Neural progenitor cell (in vitro differentiated cells): ENCODE measurements at places on chromosomes 7 and 10.
A peak's percentile ranks its signal among the peaks of the same experiment; 100 is the strongest.

DNA sequence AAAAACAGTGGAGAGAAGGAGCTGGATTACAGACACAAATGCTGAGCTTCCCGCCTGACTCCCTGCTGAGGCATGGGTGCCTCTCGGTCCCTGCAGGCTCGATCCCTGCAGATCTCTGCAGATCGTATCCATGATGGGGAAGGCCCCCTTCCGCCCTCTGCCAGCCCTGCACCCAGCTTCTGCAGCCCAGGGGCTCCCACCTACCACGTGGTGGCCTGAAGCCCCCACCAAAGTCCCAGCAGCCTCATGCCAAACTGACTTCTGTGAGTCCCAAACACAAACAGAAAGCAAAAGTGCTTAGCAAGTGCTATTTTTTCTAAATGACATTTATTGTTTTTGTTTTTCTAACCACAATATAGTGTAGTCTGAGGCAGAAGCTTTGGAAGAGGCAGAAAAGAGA is 127.1 kb upstream of the CHST15 start:
- no peak for DNase-seq

DNA sequence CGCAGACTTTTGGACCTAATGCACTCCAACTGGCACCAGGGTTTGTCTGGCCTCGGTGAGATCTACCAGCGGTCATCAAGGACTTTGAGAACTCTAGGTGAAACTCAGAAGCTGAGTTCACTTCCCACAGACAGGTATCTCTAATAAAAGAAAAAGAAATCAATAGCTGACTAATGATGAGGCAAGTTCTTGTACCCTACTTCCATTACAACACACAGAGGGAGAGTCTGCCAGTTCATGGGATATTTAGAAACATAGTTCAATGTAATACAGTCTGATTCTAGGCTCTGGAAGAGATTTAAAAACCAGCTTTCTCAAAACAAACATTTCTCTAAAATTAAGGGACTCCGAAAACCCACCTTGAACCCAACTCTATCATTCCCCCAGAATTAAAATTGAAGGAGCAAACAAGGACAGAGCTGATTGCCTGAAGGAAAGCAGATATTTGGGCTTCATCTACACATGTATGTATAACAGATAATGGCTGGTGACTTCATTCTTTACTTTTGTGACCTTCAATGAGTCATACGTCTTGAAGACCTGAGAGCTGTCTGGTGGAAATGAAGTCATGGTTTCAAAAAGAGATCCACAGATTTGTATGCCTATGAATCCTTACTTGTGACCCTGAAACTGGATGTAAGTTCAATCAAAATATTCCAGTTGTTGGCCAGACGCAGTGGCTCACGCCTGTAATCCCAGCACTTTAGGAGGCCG is 2.7 kb upstream of the PNLIPRP1 start:
- no peak for DNase-seq

DNA sequence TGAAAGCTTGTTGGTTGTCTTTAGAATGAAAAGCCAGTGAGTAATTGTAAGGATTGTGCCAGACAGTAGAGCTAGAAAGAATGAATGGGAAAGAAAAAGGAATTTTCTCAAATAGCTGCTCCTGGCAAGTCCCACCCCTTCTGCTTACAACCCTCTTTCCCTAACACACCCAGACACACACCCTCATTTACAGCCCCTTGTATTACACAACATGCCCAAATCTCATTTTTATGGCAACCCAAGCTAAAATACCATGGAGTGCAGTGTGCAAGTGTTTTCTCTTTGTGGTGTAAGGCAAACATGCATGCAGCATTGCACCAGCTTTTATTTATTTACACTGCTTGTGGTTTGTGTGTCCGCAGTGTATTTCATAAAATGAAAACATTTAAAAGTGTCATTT is 1.5 kb downstream of the PRKAR2B start:
- no peak for DNase-seq

DNA sequence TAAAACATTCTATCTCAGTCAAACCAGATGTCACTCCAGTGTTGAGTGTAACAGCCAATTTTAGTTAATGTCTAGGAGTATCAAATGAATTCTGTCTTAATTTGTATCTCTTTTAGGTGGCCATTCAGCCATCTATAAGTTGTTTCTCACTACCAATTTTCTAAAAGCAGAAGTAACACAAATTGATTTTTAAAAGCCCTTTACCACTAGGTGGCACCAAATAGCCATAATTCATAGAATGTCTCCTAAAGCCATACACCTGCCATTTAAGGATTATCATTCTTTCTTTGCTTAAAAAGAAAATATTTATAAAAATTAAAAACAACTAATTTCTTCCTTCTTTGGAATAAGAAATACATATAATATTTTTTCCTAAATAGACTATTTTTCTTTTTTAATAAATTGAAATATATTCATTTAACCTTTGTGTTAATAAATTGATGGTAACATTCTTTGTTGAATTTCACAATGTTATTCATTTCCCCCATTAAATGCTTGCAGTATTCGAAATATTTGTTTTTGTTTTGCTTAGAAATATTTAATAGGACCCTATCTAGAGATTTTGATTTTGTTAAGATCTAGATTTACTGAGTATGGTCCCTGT is 107.8 kb upstream of the PPP1R3A start:
- peak; percentile 82 for DNase-seq

- no peak for DNase-seq
Observed at GRCh38 chr7:134637934-134638719, 8.5 kb upstream of the BPGM start.

DNA sequence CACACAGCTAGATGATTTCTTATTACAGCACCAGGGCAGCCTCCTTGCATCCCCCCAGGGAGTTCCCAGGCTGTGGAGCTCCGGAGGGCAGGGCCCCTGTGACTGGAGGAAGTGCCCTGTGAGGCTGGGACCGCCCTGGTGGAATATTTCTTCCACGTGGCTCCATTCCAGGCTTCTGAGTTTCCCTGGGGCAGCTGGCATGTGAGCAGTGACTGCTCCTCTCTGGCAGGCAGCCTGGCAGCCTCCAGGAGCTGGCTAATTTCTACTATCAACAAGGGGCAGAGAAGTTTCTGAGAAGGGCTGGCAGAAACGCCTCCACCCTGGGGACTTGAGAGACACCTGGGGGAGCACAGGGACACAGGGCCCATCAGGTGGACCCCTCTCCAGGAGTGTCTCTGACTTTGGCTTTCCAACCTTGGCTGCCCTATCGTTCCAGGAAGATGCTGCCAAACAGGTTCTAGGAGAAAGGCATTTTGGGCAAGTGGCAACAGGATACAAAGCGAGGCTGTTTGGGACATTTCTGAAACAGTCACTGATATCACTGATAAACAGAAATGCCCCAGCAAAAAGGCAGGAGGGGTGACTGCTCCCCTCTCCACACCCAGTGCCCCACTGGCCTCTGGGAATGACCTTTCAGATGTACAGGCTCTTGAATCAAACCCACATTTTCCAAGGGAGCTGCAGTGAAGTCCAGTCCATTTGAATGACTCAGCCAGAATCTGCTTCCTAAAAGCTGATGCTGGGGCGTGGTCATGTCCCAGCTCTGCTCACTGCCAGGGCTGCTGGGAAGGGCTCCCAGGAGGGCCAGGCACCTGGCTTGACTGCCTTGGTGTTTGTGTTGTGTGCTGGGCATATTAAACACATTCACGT is 16.1 kb downstream of the MYOF start:
- no peak for DNase-seq

GRCh38 chr10:102421507-102421756 is 796 bp downstream of the FBXL15 start:
- no peak for DNase-seq

GRCh38 chr10:101614663-101615524 is 26.8 kb downstream of the DPCD start:
- peak; percentile 61 for DNase-seq

GRCh38 chr7:80496586-80496985 is 15.3 kb downstream of the GNAT3 start:
- DNase-seq, result no peak

DNA sequence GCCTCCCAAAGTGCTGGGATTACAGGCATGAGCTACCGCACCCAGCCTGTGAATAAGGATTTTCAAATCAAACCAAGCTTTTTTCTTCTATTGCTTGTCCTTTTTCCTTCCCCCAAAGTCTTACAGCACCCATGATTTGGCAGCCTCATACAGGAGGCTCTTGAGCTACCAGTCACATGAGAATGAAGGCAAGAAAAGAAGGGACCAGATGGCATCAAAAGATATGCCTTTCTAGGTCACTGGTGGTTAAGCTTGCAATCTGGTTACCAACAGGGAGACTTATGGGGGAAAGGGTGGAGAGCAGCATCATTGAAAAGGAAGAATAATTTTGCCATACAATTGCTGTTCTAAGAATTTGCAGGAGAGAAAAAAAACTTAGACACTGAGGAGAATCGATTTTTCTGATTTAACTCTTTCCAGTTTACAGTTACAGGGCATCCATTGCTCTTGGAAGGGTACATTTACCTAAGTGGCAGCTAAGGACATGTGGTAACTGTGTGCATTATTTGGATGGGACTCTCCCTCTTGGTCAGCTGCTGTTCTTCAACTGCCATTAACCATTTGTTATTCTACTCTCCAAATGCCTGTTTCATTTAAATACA is 29.5 kb downstream of the SMNDC1 start:
- DNase-seq, result no peak

- no peak for DNase-seq
Observed at GRCh38 chr10:33489501-33490176, 155.2 kb upstream of the NRP1 start.

DNA sequence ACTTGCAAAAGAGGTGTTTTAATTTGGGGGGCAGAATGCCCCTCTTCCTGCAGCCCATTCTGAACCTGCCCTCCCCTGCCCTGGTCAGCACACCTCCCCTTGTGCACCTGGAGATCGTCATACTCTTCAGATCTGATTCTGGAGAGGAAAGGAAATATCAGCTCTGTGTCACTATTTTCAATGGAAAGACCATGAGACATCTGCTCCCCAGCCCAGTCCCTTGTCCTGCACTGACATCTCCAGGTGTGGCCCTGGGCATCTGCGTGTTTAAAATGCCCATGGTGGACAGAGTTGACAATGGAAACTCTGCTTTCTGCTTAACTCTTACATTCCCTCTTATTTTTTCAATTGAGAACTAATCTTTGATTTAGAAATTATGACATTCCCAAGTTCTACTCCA is 41.6 kb upstream of the RASGEF1A start:
- no peak for DNase-seq

DNA sequence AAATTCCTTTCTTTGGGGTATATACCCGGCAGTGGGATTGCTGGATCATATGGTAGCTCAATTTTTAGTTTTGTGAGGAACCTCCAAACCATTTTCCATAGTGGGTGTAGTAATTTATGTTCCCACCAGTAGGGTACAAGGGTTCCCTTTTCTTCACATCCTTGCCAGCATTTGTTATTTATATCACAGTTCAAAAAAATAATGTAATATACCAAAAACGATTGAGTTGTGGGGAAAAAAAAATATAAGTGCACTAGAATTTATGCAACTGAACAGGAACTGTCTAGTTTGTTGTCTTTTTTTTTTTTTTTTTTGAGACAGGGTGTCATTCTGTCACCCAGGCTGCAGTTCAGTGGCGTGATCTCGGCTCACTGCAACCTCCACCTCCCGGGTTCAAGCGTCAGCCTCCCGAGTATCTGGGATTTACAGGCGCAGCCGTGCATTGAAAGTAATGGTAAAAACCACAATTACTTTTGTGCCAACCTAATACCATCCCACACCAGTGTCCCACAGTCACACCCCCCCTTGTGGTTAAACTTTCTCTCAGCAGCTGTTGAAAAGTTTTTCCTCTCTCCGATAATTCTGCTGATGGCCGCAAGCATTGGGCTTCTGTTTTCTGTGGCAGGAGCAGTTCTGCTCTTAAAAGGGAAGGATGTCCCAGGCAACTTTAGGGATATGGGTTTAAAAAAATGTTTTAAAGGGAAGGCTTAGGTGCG is 6.8 kb upstream of the LAT2 start:
- DNase-seq, result peak; percentile 66

- DNase-seq, result no peak
Observed at GRCh38 chr10:124298891-124299290, 119.8 kb downstream of the OAT start.

DNA sequence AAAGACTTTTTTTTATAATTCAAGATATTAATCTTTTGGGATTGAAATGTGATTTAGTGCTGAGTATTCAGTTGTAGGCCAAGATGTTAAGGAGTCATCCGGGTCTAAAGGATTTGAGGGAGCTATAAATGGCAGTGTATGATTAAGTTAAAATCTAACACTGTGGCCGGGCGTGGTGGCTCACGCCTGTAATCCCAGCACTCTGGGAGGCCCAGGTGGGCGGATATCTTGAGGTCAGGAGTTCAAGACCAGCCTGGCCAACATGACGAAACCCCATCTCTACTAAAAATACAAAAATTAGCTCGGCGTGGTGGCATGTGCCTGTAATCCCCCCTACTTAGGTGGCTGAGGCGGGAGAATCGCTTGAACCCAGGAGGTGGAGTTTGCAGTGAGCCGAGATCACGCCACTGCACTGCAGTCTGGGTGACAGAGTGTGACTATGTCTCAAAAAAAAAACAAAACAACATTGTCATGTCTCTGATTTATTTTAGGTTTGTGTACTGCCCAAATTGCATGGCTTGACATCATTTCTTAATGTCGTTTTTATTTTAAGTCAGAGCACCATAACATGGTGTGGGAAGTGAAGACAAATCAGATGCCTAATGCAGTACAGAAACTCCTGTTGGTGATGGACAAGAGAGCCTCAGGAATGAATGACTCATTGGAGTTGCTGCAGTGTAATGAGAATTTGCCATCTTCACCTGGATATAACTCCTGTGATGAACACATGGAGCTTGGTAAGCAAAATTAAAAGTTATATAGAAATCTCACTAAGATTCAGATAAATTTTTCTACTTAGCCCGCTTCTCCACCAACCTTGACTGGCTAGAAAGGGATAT is 10.7 kb downstream of the HBP1 start:
- no peak for DNase-seq

DNA sequence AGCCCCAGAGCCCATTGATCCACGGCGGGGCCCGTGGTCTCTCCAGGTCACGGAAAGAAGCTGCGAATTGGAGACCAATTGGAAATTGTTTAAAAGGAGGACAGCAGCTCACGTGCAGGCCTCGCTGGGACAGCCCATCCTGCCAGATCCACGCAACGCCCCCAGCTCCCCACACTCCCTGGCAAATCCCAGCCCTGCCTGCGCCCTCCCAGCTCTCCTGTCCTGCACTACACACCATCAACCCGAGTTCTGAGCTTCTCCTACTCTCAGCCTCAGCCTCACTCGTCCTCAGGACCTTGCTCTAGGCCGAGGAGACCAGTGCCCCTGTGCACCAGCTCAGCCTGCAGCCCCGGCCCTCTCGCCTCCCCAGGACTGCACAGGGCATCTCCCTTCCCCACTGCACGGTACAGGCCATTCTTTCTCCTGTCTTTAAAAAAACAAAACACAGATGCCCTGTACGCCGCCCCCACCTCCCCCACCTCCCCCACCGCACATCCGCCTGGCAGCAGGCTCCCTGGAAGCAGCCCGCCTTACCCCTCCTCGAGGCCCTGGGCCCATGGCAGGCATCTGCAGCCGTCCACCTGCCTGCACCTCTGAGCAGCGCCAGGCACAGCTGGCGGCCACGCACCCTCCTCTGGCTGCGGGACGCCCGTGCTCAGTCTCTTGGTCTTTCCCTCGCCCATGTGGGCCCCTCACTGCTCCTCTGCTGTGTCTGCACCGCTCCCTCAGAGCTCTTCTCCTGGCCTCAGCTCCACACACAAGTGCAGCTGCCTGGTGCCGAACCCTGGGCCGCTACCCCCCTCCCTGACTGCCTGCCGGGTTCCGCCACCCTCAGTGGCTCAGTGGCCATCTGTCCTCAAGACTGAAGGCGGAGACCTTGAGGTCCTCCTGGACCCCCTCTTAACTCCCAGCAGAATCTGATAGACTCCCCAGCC is 48.5 kb upstream of the SUN1 start:
- no peak for DNase-seq
